Activated T-cell treated with anti-CD3 and anti-CD28 coated beads, Interleukin-2, amount 50 U/mL, for 48 hours (primary cell): ENCODE measurements at places on chromosomes 12 and 14.

- peak; percentile 26 for DNase-seq
These were observed 28.4 kb downstream of the DIP2B start for GRCh38 chr12:50533203-50533584.

DNA sequence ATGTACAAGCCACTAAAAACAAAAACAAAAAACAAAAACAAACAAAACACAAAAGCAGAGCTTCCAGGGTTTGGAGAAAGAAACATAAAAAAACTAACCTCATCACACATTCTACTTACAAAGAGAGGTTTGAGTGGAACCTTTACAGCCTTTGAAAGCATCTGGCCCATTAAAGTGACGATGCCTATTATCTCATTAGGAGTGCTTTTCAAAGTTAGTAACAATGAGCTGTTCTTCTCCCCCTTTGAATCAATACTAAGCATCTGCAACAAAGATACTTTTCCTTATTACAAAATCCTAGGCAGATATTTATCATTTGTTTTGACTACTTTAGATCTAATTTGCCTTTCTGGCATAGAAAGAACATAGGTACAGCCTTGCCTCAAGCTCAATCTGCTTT lies 217.3 kb downstream of the PPM1H start:
- no peak for DNase-seq

- DNase-seq: peak; percentile 70
These were observed 5.0 kb downstream of the REM2 start for GRCh38 chr14:22887990-22888378.

DNA sequence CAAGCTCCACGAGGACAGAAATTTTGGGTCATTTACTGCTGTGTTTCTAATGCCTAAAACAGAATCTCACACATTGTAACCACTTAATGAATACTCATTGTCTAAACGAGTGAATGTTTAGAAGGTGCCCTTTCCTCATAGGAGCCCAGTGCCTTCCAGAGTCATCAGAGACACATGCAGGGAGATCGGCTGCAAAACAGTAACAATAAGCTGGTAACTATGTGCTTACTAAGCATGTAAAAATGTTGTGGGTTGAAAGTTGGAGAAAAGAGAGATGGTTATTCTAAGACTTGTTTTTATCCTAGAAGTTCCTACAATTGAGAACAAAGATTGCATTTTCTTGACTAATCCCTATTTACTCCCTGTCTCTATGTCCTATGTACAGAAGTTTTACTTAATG lies 7.4 kb downstream of the TESPA1 start:
- no peak for DNase-seq

DNA sequence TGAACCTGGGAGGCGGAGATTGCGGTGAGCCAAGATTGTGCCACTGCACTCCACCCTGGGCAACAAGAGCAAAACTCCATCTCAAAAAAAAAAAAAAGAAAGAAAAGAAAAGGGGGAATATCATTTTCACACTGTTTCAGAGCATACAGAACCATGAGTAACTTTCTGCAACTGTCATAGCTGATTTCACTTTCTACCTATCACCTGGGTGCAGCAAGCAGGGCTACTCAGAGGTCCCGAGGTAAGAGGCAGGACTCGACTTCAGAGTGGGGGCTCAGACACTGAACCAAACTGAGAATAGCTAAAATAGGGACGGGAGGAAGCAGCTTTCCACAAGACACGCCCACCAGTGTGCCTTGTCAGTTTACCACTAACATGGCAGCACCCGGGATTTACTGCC lies 29.8 kb downstream of the OR10P1 start:
- no peak for DNase-seq

- no peak for DNase-seq
These were observed 6.9 kb upstream of the CMKLR1 start for GRCh38 chr12:108345716-108346633.

DNA sequence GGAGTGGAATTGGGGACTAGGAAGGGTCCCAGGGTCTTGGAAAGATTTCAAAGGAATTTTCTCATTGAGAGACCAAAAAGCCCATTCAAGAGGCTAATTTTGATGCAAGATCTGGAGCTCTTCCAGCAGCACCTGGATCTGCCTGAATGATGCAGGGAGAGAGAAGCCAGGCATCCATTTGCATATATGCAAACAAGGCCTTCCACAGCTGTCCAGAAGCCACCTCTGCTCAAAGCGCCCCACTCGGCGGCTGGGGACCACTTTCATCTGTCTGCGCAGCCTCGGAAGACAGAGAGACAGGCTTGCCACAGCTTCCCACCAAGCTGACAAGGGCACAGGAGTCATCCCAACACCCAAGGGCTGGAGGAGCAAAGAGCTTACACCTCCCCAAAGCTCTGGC lies 295.6 kb downstream of the DPF3 start:
- DNase-seq: no peak

- no peak for DNase-seq
These were observed 26.3 kb downstream of the SYNE3 start for GRCh38 chr14:95490138-95490509.

- no peak for DNase-seq
These were observed 95.3 kb downstream of the BICD1 start for GRCh38 chr12:32201976-32202375.

DNA sequence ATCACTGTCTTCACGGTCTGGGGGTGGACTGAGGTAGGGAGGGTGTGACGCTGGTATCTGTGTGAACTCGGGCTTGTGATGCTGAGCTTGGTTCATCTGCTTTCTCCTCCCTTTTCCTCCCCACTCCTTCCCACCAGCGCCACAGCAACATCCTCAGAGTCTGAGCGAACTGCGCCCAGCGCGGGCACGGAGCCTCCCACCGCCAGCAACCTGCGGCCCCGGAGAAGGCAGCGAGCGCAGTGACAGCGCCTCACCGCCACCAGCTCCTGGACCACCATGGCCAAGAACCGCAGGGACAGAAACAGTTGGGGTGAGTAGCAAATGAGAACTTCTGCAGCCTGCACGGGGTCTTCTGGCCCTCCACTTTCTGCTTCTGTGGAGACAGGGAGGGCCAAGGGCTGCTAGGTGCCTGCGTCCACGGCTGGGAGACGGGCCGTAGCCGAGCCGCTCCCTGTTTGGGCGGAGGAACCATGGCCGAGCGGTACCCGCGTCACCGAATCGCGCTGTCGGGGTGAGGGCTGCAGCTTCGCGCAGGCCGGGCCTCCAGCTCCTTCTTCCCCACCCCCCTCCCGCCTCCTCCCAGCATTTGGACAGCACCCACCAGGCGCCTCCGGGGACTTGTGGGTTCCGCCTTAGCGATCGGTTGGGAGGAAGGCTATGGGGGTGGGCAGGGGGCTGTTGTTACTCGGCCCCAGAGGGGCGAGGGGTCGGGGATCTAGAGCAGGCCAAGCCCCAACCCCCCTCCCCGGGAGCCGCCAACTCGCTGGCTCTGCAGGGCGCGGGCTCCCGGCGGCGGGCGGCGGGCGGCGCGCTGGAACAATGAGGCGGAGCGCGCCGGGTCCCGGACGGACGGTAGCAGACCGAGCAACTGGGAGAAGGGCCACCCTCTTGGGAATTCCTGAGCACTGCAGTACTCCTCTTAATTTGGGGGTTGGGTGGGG lies at the start of gene ATL1:
Gene ATL1 (plus strand): TSS at position 156 of the 941 bp plus-strand sequence. CDS start 121 bp downstream, at position 277.
- peak; percentile 58 for DNase-seq

DNA sequence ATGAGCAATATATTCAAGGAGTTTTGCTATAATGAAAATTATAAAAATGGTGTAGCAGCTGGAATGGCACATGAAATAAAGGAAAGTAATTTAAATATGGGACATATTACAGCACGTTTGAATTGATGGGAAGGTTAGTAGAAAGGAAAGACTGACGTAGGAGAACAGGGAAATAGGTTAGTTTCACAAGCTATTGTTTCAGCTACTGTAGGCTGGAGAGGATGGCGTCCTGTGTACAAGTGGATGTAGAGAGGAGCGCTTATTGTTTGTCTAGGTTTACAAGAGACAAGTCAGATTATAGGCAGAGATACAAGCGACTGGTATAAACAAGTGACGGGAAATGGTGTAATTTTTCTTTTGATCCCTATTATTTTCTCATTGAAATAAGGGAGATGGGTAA lies 431.2 kb upstream of the PDE3A start:
- no peak for DNase-seq

DNA sequence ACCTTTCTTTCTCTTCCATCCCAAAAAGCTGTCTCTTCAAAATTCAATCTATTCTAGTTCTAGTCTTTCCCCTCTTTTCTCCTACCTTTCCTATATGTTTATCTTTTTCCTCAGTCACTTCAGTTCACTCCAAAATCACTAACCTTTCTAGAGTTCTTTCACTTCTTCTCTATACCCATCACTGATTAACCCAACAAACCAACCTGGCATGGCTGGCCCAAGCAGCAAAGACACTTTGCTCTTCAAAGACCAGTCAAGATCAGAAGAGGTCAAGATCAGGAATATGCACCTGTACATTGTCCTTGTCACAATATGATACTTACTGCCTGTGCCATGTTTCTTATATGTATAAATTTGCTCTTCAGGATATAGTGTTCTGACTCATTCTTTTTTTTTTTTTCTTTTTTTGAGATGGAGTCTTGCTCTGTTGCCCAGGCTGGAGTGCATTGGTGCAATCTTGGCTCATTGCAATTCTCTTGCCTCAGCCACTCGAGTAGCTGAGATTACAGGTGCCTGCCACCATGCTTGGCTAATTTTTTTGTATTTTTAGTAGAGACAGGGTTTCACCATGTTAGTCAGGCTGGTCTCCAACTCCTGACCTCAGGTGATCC lies 112.9 kb downstream of the C12orf42 start:
- DNase-seq: no peak

GRCh38 chr14:84770030-84770429 lies 759.9 kb upstream of the FLRT2 start:
- DNase-seq: no peak
